Activated CD4-positive, alpha-beta T cell treated with anti-CD3 and anti-CD28 coated beads, Interleukin-10, Interleukin-2, amounts not matched to agents 100 ng/mL and 50 ng/mL, durations not matched to agents 16 hours and 8 hours (primary cell): ENCODE measurements at places on chromosomes 5 and 9.
A peak's percentile ranks its signal among the peaks of the same experiment; 100 is the strongest.

- no peak for DNase-seq
These were observed 84.2 kb downstream of the YIPF5 start for GRCh38 chr5:144086295-144086694.

DNA sequence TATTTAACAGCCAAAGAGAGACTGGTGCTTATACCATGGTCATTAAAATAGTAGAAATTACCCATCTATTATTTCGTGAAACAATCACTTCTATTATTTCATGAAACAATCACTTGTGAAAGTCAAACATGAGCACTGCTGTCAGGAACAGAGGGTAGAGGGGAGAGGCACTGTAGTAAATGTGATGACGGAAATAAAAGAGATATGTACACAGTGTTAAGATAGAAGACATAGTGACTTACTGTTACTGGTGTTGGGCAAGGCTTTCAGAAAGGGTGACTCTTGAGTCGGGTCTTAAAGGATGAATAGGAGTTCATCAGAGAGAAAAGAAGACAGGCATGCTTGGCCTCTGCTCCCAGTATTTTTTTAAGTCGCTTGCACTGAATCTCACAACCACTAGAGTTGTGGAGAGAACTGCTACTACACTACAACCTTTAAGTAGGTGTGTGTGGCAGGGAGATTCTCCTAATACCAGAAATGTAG, 162.6 kb upstream of the GNA14 start:
- no peak for DNase-seq

- DNase-seq = no peak
These were observed 139.7 kb upstream of the PCA3 start for GRCh38 chr9:76624391-76625048.

DNA sequence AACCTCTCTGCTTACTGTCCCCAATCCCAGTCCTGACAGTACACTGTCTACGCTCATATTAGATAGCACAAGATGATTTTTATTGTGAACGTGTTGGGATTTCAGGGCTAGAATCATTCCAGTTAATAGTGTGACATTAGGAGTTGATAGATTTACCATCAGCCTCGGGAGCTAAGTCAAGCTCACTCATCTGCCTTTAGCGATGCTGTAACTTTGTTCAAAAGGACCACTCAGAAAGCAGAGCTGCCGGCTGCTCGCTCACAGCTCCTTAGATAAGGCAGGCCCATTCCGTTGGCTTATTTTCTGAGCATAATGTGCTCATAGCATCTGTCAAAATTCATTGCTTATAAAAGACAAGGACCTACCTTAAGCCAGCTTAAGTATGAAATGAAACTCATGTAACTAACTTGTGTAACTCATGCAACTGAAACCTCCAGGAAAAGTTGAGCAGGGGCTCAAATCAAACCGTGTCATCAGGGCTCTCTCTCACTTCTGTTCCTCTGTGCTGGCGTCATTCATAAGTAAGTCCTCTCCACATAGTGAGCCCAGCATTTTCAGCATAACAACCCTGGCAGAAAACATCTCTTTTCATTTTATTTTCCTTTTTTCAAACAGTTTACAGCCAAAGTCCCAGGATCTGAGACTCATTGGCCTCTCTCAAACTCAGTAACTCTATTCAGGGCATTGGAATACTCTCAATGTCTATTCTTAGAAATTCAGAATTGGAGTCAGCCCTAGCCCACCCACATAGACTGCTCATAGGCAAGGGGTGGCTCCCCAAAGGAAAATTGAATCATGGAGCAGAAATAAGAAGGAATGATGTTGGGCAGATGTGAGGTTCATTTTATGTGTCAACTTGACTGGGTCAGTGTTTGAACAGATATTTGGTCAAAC, 208.8 kb downstream of the MAN2A1 start:
- no peak for DNase-seq

GRCh38 chr5:53037141-53037859, 48.1 kb downstream of the ITGA2 start:
- DNase-seq = no peak

- DNase-seq = peak; percentile 35
These were observed 98.9 kb upstream of the CPEB4 start for GRCh38 chr5:173789031-173789920.

DNA sequence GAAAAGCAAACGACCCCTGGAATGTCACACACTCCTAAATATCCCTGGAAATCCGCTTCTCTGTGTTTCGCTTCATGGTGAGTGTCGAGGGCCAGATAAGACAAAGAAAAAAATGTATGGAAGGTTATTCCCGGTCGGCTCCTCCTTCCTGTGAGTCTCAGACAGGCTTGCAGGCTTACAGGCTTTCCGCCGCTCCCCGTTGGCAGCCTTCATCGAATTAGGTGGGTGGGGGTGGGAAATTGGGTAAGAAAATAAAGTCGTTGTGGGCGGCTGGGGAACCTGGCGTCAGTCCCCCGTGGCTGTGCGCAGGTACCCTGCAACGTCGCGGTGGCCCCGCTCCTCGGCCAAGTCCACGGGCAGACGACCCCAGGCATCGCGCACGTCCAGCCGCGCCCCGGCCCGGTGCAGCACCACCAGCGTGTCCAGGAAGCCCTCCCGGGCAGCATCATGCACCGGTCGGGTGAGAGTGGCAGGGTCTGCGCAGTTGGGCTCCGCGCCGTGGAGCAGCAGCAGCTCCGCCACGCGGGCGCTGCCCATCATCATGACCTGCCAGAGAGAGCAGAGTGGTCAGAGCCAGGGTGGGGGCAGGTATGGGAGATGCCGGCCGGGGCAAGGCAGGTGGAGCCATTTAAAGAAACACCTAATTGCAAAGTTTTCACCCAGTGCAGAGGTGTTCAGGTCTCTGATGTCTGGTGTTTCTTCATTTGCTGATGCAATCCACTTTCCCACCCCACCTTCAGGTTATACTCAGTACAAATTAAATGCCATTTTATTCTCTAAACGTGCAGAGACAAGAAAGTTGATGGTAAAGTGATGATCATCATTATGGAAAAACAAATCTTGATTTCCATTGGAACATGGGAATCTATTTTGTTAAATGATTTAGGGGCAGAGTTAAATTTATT, 3.2 kb downstream of the CDKN2B start:
- DNase-seq = no peak

GRCh38 chr5:84874196-84874595, 489.5 kb upstream of the EDIL3 start:
- no peak for DNase-seq

- no peak for DNase-seq
These were observed 64.7 kb downstream of the NR3C1 start for GRCh38 chr5:143338658-143339366.

- DNase-seq = no peak
These were observed 81.6 kb upstream of the IFNK start for GRCh38 chr9:27442464-27442863.

DNA sequence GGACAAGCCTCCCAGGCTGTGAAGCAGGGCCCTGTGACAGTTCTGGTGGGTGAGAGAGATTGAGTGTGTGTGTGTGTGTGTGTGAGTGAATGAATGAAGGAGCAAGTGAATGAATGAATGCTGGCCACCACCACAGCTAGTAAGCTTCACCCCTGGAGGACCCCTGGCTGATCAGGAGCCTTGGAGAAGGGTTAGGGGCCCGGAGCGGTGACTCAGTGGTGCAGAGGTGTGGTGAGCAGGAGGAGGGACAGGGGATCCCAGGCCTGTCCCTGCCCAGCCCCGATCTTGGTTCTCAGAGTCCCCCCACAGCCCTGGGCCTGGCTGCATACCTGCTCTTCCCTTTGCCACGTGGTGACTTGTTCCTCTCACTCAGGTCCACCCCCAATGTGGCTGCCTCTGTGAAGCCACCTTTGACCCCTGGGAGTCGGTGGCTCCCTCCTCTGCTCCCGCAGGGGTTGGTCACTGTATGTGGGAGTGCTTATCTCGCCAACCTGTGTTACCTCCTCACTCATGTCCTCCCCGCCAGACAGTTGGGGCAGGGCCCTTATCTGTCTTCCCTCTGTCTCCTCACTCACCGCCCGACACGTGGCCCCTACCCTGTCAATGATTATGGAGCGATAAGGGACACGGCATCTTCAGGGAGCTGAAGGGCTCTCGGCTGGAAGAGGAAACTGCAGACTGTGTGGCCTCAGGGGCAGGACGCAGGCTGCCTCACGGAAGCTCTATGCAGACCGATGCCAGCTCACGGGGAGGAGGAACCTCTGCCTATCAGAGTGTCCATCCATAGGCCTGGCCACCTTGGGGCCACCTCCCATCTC, 99.9 kb upstream of the PITX1 start:
- DNase-seq = no peak

DNA sequence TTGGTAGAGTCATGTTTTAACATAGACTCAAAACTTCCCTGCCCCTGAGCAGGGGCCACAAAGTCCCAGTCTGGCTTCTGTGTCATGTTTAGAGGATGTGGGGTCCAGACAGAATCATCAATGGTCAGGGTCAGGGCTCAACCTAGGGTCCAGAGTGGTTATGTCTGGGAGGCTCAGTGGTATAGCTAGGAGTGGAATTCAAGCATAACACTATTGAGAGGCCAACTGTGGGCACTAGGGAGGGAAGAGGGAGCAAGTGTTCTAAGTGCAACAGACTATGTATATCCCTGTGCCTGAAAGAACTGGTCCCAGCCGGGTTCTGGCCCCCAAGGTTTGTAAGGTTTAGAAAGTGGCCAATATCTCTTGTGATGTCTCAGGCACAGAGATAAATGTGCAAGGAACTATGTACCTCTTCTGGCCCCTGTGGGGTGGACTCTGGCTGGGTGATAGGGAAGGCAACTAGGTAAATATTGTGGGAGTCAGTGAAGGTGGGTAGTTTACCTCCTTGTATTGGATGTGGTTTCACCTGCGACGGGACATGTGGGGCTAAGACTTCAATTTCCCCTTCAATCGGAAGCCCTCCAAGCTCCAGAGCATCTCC, 14.0 kb downstream of the MYORG start:
- DNase-seq = no peak

DNA sequence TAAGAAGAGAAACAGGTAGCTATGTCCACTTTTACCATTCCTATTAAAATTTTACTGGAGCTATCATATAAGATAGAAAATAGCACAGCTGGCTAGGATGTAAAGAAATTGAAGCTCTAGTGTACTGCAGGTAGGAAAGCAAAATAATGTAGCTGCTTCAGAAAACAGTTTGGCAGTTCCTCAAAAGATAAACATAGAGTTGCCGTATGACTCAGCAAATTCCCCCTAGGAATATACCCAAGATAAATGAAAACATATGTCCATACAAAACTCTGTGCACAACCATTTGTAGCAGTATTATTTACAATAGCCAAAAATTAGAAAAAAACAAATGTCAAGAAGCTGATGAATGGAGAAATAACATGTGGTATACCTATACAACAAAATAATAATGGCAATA, 64.6 kb upstream of the SHISAL2B start:
- DNase-seq = no peak

- DNase-seq = peak; percentile 87
These were observed 7.3 kb upstream of the ANXA6 start for GRCh38 chr5:151164687-151165392.

DNA sequence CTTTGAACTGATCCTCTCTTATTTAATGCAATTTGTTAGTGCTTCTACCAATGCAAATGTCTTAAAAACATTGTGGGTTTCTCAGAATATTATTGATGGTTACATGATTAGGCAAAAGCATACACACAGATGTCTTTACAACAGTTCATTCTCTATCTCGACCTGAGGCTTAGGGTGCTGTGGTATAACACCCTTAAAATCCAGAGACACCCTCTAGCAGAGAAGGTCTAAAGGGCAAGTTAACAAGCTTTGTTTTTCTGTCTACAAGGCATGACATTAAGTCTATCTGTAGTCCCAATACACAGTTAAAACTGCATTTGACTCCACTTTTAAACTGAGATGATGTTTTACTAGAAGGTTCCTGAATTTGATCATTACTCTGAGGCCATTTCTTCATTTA, 518.7 kb upstream of the MEF2C start:
- no peak for DNase-seq

GRCh38 chr5:169416583-169417196, 115.8 kb upstream of the SLIT3 start:
- no peak for DNase-seq

DNA sequence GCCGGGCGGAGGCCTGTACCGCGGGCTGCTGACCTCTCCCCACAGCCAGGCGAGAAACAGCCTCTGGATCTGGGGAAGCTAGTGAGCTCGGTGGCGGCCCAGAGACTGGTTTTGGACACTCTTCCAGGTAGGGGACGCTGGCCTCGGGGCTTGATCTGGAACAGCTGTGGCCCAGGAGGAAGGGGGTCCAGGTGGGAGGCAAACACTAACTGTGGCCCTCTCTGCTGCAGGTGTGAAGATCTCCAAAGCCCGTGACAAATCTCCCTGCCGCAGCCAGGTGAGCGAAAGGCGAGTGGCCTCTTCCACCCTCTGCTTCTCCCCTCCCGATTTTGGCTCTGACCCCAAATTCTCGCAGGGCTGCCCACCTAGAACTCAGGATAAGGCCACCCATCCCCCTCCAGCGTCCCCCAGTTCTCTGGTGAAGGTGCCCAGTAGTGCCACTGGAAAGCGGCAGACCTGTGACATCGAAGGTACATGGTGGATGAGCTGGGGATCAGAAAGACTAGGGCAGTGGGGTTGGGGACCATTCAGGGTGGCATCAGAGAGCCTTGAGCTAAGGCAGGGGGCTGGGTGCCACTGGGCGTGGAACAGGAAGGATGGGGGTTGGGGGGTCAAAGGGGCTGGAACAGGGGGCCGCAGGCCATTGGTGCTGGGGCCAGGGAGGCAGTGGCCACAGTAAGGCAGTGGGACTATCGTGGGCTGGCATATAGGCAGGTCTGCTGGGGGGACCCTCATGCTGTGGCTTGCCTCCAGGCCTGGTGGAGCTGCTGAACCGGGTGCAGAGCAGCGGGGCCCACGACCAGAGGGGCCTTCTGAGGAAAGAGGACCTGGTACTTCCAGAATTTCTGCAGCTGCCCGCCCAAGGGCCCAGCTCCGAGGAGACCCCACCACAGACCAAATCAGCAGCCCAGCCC, 12.9 kb upstream of the SLC34A1 start:
- DNase-seq = no peak

DNA sequence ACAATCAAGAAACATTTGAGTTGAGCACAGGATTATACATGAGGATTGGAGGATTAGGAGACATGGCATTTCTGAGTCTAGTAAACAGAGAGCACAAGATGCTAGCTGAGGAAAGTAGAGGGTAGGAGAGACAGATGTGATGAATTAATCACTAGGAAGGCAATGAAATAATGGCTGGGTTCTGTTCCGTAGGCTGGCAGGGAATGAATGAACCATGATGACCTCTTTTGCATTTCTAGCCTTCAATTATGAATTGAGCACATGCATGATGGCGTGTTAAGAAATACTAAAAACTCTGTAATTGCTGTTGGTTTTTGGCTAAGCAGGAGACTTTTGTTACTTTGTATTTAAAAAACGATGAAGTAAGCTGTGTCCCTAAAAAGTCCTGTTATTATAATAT, 420.0 kb upstream of the TLE4 start:
- DNase-seq = no peak

GRCh38 chr9:123996731-123997421, 14.7 kb upstream of the LHX2 start:
- peak; percentile 60 for DNase-seq

GRCh38 chr5:59905188-59905587, 11.7 kb upstream of the PDE4D start:
- no peak for DNase-seq

DNA sequence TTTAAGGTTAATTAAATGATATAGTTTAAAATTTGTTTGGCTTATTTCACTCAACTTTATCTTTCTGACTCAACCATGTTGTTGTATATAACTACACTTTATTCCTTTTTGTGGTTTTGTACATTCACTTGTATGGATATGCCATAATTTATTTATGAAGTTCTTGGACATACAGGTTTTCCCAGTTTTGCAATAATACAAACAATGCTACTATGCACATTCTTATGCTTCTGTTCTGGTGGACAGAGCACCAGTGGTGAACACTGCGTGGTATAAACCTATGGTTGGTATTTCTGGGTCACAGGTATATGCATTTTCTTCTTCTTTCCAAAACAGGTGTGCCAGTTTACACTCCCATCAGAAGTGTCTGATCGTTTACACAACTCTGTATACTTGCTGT, 35.7 kb upstream of the TRIM14 start:
- no peak for DNase-seq
